8988T (cell line): ENCODE measurements at places on chromosomes 2 and 18.

DNA sequence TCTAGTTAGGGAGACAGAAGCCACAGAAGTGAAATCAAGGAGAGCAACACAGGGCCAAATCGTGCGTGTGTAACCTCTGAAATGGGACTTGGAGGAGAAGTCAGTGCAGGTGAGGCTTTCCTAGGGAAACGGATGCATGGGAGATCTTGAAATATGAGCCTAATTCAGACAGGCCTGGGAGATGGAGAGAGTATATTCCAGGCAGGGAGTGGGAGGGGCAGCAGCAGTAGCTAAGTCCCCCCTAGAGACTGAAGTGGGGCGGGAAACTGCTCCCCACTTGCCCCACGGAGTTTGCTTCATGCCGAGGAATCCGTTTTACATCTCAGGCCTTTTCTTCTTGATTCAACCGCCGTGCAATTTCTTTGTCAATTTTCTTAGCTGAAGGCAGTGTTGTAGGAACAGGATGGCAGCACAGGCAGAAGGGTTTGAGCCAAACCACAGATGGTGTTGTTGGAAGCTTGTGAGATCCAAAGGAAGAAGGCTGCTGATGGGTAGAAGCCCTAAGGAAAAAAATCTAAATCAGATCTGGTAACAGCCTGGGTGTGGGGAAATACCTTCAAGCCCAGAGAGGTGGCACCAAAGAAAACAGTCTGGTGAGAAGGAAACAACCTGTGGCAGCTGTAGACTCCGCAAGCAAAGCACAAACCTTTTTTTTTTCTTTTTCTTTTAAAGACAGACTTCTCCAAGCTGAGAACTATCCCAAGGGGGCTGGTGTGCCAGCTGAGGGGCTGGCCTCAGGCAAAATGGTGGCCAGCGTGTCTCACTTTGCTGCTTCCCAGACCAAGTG is 40.2 kb downstream of the EPAS1 start:
- no peak for DNase-seq

- no peak for DNase-seq
These were observed 115.8 kb upstream of the FSHR start for GRCh38 chr2:49270091-49270490.

DNA sequence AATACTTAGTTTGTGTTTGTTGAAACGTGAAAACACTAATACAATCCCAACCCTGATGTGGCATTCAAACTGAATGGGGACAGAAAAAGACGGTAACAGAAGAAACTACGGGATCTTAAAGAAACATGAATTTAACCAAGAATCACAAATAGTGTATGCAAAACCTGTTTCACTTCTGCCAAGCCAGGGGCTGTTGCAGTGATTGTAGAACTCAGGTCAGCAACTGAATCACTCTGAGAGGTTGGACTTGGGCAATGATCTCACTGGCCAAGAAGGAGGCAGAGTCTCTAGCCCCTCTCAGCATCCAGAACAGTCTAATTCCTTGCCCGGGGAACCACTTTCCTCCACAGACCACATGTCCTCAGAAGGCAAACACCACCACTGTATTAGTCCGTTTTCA is 54.9 kb upstream of the CRIM1 start:
- no peak for DNase-seq

DNA sequence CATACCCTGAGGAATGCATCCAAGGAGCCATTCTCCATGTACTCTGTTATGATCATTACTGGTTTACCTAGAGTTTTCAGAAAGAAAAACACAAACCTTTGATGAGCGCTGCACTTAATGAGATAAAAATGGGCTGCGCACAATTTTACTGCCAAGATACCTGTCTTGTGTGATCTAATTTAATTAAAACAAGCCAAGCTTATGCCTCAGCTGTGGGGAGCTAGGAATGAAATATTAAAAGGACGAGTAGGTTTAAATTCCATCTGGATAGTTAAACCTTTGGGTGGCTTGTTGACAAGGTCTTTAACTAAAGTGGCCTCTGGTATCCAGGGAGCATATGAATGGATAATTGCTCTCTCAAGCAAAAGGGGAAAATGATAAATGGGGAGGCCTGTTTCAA is 135.0 kb downstream of the EPHA4 start:
- no peak for DNase-seq

GRCh38 chr18:79797518-79798345 is at the start of gene KCNG2:
TSS of gene KCNG2 (plus strand) at chr18:79797938. CDS start at chr18:79863668, 65,730 bp downstream.
- no peak for DNase-seq

- no peak for DNase-seq
These were observed 51.5 kb downstream of the USP37 start for GRCh38 chr2:218516614-218517013.

DNA sequence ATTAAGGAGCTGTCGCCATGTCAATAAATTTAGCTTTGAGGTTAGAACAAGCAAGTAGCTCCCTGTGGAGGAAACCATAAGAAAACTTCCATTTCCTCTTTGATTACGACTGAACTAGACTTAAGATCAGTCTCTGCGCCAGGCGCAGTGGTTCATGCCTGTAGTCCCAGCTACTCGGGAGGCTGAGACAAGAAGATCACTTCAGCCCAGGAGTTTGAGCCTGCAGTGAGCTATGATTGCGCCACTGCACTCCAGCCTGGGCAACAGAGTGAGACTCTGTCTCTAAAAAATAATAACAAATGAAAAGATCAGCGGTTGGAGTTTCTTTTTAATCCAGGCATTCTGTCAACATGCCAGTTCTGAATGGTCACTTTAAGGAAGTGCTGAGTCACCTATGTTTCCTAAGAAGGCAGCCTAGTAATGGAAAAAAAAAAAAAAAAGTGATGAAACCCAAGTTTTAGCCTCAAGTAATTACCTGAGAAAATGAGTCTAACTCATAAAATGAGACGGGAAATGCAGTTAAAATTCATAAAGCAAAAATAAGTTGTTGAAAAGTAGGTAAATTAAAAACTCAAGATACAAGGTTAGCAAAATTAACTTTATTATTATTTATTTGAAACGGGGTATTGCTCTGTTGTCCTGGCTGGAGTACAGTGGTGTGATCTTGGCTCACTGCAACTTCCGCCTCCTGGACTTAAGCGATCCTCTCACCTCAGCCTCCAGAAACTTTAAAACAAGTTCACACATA is 10.2 kb downstream of the C18orf32 start:
- DNase-seq: no peak
